GM13977 (cell line): ENCODE measurements at places on chromosomes 7 and 10.

- no peak for DNase-seq
Observed at GRCh38 chr10:121889212-121889611, 38.6 kb downstream of the ATE1 start.

- no peak for DNase-seq
Observed at GRCh38 chr10:21978191-21978862, 25.2 kb downstream of the DNAJC1 start.

DNA sequence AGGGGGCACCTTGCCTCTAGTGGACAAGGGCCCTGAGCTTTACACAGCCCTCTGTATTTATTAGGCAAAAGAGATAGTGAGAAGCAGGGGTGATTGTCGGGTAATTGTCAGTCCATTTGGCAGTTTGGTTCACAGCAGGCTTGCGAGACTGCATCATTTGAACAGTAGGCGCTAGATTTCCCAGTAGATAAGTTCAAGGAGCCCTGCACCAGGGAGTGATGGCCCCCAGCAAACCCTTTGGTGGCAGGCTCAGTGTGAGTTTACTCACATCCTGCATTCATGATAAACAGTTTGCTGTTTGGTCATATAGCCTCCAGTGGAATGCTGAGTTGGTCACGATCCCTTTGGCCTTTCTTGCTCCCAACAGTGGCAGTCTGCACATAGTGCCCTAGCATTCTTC lies 59.4 kb downstream of the MARCHF5 start:
- DNase-seq = no peak

DNA sequence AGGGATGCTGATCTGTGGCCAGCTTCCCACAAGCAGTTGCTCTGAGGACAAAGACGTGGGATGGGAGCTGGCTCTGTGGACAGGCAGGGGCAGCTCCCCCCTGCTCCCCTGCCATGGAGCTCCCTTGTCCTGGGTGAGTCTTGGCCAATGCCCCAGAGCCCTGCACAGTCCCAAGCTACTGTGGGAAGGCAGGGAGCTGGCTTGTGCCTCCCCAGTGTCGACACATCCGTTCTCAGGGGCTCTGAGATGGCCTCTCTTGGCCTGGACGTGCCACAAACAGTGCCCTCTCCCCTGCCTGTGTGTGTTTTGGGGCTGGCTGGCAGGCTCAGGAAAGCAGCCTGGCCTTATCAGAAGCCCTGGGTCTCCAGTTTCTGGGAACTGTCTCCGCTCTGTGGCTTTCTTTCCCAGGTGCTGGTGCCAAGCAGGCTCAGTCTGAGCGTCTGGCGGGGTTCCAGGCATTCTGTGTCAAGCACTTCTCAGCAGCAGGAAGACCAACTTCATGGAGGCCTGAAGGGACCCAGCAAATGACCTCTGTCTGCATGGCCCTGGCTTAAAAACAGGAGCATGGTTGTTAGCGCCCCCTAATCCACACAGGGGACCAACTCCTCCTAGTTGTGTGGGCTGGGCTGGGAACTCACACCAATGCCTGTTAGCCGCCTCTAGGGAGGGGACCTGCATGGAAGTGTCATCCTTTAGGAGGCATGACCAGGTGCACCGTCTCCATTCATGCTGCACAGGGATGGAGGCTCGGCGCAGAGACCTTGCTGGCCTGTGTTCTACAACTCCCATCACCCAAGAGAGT lies 375.2 kb downstream of the RPS24 start:
- no peak for DNase-seq

- DNase-seq = no peak
Observed at GRCh38 chr10:442209-442608, 247.3 kb downstream of the DIP2C start.

DNA sequence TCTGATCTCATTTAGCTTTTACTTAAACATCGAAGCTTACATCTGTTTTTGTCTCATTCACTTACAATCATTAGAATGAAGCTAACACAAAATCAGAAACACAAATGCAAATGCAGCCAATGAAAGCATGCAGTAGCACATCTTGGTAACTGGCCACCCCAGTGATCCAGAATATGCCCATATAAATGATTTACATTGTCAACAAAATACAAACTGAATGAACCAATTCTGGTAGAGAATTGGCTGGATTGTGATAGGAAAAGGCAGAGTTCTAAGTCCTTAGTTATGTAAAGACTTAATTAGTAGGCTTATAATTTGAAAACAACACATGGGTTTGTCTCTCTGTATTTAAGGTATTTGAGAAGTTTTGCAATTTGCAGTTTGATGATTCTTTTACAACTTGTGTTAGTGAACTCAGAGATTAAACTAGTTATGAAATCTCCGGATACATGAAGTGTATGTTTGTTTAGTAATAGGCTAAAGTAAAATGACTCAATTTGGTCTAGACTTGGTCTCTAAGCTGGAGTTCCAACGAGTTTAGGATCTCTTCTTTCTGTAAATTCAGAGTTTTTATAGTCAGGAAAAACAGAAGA lies 21.2 kb downstream of the TECTB start:
- DNase-seq = no peak

GRCh38 chr7:127760436-127761031 lies 108.5 kb downstream of the SND1 start:
- DNase-seq = no peak

- DNase-seq = peak; percentile 62
Observed at GRCh38 chr7:1669064-1669951, 769 bp upstream of the ELFN1 start.

DNA sequence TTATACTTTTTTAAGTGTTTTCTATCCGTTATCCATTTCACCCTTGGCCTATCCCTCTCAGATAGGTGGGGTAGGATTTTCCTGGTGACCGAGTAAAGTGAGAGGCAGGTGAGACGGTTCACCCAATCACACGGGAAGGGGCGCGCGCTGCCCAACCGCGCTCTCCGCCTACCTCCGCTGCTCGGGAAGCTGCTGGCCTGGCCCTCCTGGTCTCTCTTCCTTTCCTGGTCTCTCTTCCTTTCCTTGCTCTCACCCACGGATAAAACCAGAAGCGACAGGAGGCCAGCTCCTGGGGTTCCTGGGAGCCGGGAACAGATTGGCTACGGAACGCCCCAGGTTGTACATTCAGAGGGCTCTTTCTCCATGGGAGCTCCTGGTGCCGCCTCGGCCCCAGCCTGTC lies 14.3 kb upstream of the ZNF212 start:
- no peak for DNase-seq

DNA sequence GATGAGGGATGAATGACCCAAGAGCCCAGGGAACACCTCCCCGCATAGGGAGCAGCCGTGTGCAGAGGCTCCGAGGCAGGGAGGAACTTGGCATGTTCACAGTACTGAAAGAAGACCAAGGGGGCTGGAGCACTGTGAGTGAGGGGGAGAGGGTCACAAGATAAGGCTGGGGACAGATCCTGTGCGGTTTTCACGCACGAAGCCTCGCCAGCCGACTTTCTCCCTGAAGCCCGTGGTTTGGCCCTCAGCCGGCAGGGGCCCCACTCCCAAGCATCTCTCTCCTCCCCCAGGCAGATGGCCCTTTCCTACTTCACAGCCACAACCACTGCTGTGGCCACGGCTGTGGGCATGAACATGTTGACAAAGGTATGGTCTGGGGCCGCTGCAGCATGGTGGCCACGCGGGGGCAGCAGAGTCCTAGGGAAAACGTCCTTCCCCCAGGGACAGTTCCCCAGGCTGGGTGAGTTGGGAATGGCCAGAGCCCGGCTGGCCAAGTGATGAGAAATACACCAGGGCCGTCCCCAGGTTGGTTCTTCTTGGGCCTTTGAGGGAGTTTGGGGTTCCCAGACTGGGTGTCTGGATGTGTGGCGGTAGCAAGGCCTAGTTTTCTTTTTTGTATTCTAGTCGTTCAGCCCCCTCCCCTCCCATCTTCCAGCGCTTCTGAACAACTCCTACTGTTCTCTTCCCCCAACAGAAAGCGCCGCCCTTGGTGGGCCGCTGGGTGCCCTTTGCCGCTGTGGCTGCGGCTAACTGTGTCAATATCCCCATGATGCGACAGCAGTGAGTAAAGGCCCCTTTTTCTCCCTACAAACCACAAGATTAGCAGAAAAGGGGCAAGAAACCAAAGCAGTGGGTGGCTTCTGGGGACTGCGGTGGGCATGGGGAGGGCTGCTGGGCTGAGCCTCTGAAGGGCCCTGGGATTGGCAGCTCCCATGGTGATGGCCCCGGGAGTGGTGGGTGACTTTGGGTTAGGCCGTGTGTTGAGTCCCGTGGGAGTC lies 14.4 kb upstream of the WBP1L start:
- peak; percentile 62 for DNase-seq

DNA sequence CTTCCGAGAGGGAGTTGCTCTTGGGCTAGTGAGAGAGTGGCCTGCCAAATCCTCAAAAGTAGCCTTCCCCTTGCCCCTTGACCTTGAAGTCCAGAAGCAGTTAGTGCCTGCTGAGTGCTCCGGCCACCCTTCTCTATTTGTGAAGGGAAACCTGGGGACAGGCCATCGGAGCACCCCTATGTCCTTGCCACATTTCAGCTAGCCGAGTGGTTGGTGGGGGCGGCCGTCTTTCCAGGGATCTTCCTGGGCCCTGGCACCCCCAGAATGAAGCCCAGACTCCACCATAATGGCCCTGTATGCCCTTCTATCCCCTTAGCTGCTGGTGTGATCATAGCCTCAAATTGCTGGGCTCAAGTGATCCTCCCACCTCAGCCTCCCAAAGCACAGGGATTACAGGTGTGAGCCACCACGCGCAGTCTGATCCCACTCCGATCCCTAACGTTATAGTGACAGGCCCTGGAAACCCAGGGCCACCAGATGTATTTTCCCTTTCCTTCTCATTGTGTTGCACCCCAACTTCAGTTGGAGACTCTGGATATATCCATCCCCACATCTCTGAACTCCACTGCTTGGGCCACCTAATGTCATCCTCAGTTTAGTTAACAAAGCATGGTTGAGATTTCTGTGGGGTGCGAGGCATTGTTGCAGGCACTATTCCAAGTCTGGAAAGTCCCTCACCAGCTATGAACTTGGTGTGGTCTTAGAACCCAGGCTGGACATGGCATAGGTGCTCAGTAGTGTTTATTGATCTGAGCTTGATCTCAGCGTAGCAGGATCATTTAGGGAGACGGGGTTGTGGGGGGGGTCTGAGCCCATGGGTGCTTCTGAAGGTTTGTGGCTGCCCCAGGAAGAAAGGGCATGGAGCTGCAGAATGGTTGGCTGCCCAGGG lies 1.6 kb downstream of the TSPAN14 start:
- no peak for DNase-seq

DNA sequence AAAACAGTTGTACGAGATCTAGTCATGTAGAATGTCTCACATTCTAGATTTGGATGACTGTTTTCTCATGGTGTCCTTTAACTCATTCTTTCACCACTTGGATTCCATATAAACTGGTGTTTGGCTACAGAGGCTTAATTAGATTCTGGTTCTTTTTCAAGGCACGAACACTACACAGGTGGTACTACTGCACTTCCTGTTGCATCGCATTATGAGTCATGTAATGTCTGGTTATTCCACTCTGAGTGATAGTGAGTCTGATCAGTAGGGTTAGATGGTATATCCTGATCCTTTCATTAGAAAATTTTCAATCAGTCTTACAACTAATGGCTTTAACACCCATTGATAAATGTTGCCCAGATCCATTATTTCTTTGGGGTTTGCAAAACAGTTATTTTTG lies 11.2 kb upstream of the AKAP9 start:
- no peak for DNase-seq

- peak; percentile 75 for DNase-seq
Observed at GRCh38 chr7:70595755-70596597, 536.0 kb upstream of the GALNT17 start.

- no peak for DNase-seq
Observed at GRCh38 chr7:31922848-31923247, 147.4 kb downstream of the PDE1C start.

DNA sequence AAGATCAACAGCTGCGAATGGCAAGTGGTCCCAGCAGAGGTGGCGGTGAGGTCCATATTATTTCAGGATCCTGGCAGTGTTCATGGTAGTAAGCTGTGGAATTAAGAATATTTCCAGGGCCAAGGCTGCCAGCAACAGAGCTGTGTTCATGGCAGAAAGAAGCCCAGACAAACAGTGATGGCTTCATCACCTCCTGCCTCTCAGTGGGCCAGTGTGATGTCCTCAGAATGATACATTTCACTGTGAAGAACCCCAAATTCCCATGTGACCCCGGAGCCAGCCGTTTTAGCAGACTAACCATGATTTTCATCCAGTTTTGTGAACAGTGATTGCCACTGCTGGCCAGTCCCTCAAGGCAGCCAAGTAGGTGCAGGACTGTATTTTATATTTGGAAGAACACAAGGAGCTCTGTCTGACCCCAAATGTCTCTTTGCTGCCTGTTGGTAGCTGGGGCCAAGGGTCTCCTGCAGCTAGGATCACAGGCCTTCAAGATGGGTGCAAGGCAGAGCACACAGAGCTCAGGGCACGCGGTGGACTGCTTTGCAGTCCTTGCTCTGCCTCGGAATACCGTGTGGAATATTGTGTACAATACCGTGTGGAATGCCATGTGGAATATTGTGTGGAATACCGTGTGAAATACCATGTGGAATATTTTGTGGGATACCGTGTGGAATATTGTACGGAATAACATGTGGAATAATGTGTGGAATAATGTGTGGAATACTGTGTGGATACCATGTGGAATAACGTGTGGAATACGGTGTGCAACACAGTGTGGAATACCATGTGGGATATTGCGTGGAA lies 132.3 kb upstream of the CHST15 start:
- DNase-seq = peak; percentile 48

GRCh38 chr7:69883399-69883891 lies 285.2 kb downstream of the AUTS2 start:
- no peak for DNase-seq

GRCh38 chr7:149741629-149742028 lies 31.8 kb downstream of the ZNF467 start:
- DNase-seq = no peak

- DNase-seq = no peak
Observed at GRCh38 chr7:14892961-14893360, 9.6 kb downstream of the DGKB start.

DNA sequence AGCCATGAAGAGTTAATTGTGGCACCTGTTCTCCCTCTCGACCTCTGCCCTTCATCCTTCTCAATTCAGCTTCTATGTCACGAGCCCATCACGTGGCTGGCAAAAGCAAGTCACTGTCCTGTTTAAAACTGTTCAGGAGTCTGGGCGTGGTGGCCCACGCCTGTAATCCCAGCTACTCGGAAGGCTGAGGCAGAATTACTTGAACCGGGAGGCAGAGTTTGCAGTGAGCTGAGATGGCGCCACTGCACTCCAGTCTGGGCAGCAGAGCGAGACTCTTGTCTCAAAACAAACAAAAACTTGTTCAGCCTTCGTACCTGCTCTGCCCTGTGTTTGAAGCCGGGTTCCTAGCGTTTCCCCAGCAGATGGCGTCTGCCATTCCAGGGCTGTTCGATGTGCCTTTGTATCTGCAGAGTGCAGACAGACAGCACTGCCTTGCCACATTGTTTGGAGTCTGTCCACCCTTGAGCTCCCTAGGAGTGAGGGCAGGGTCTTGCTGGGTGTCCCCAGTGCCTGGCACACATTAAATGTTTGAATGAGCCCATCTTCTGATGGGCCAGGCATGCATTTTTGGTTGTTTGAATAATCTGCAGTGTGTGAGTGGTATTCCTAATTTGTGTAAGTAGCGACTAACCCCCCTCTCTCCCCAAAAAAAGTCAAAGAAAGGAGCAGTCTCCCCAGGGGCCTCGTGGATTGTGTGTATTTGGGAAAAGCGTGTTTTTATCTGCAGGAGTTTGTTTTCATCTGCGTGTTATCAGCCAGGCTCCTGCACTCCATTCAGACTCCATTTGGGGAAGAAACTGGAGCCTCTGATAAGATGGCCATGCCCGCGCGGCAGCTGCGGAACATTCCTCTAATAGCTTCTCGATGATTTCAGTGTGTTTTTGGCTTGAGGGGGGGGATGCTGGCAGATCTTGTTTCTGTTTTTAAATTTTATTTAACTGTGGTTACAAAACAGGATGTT lies 61.2 kb downstream of the DNAJB6 start:
- peak; percentile 48 for DNase-seq
